Vein endothelial cell (primary cell): ENCODE measurements at places on chromosomes 12 and 14. TPM values are rescaled to one million over a fixed set of nuclear protein-coding genes. Genes with fewer than 3 reads are reported as not detected.

Gene KIF21A
- 9.8 and 12.8 TPM in 2 replicates for total RNA-seq

Gene INTS13
- 34.9 and 46.5 TPM in 2 replicates for total RNA-seq

Gene RERGL
- total RNA-seq, result not detected in 2 replicates

Gene TEX52
- total RNA-seq, result not detected in 2 replicates

Gene ARHGEF25
- 0.10 and 0.98 TPM in 2 replicates for total RNA-seq

Gene RNFT2
- 1.3 and 2.7 TPM in 2 replicates for total RNA-seq

Gene FGD6
- total RNA-seq, result 22.4 and 32.7 TPM in 2 replicates

Gene TMEM132C
- total RNA-seq, result not detected in 2 replicates

Gene TMPRSS12
- not detected in 2 replicates for total RNA-seq

Gene DBX2
- not detected in 2 replicates for total RNA-seq

Gene NTN4
- total RNA-seq, result 288 and 387 TPM in 2 replicates

Gene ANO4
- 0.33 TPM in 1 of 2 replicates, not detected in the other for total RNA-seq

Gene CACNA1C
- 0.86 and 0.98 TPM in 2 replicates for total RNA-seq

Gene INHBC
- total RNA-seq, result not detected in 2 replicates

Gene FAM90A1
- total RNA-seq, result not detected in 2 replicates

Gene CNIH1
- 157 and 164 TPM in 2 replicates for total RNA-seq

Gene TEX22
- total RNA-seq, result 0.10 TPM in 1 of 2 replicates, not detected in the other

Gene BMP4
- 103 and 240 TPM in 2 replicates for total RNA-seq

Gene CMAS
- total RNA-seq, result 19.3 and 26.6 TPM in 2 replicates

Gene SLC10A1
- not detected in 2 replicates for total RNA-seq

Gene KRT6A
- not detected in 2 replicates for total RNA-seq

Gene KRT78
- total RNA-seq, result not detected in 2 replicates

Gene GPR135
- total RNA-seq, result 2.3 and 3.8 TPM in 2 replicates

Gene GPRC5D
- total RNA-seq, result 0.38 TPM in 1 of 2 replicates, not detected in the other

Gene WSCD2
- not detected in 2 replicates for total RNA-seq

Gene AJUBA
- 54.9 and 71.9 TPM in 2 replicates for total RNA-seq
